Glutamatergic neuron (in vitro differentiated cells): ENCODE measurements at places on chromosomes 6 and 20.

DNA sequence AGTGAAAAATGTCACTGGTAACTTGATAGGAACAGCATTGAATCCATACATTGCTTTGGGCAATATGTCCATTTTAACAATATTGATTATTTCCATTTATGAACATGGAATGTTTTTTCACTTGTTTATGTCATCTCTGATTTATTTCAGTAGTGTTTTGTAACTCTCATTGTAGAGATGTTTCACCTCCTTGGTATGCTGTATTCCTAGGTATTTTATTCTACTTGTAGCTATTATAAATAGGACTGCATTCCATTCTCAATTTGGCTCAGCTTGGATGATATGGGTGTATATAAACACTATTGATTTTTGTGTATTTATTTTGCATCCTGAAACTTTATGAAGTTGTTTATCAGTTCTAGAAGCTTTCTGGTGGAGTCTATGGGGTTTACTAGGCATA lies 730.3 kb downstream of the DOK5 start:
- peaks cover 4% of the 10 kb centered on the region for H3K27me3 ChIP-seq
- no peak overlapping the region for H3K4me3 ChIP-seq
- no peaks in the 10 kb centered on the region for H3K4me1 ChIP-seq
- no peak overlapping the region for H3K27ac ChIP-seq
- no peak for DNase-seq

DNA sequence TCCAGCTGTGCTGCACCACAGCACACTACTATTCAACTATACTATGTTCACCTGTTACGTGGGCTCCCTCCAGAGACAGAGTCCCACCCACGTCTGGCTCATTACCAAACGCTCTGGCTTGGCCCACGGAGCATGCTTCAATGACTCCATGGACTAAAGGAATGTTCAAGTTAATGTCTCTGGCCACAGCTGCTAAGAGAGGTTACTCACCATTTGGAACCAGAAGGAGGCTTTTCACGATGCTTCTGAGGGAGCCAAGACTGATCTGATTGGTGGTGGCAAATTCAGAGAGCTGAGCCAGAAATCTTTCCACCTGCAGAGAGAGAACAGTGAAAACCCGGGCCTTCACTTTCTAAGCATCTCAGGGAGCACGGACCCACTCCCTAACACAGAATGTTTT lies 15.6 kb downstream of the COMMD7 start:
- H3K27ac ChIP-seq: no peak overlapping the region
- peaks cover 3% of the 10 kb centered on the region for H3K27me3 ChIP-seq
- no peaks in the 10 kb centered on the region for H3K4me1 ChIP-seq
- peaks cover 9% of the 10 kb centered on the region for H3K36me3 ChIP-seq

GRCh38 chr6:45899683-45899946 lies 116.0 kb downstream of the CLIC5 start:
- peaks cover 10% of the 10 kb centered on the region for H3K4me1 ChIP-seq
- peaks cover 3% of the 10 kb centered on the region for H3K27me3 ChIP-seq
- no peak for DNase-seq
- H3K27ac ChIP-seq: no peak overlapping the region
- no peak overlapping the region for H3K4me3 ChIP-seq

GRCh38 chr6:149938571-149939355 lies 3.1 kb upstream of the ULBP2 start:
- H3K4me1 ChIP-seq: peaks cover 3% of the 10 kb centered on the region
- H3K27ac ChIP-seq: no peak overlapping the region
- H3K36me3 ChIP-seq: no peaks in the 10 kb centered on the region
- no peak for DNase-seq
- peak overlapping the region; percentile 83 for H3K4me3 ChIP-seq

DNA sequence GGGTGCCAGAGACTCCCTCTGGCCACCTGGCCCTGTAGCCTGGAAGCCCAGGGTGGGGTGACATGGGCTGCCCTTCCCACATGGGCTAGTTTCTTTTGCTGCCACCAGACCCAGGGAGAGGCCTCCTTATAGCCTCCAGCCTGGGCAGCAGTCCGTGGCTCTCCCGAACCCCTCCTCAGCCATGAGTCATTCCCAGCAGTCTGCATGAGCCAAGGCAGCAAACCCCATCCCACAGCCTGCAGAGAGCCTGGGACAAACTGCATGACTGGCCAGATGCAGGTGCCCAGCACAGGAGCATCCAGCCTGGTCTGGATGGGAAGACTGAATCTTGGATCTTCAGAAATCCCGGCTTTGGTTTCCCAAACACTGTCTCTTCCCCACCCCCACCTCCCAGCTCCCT lies 75.7 kb downstream of the MRPL14 start:
- H3K27me3 ChIP-seq: peaks cover 7% of the 10 kb centered on the region
- no peak for DNase-seq
- H3K36me3 ChIP-seq: no peaks in the 10 kb centered on the region
- peaks cover 5% of the 10 kb centered on the region for H3K4me1 ChIP-seq
- no peak overlapping the region for H3K4me3 ChIP-seq
- no peak overlapping the region for H3K27ac ChIP-seq

DNA sequence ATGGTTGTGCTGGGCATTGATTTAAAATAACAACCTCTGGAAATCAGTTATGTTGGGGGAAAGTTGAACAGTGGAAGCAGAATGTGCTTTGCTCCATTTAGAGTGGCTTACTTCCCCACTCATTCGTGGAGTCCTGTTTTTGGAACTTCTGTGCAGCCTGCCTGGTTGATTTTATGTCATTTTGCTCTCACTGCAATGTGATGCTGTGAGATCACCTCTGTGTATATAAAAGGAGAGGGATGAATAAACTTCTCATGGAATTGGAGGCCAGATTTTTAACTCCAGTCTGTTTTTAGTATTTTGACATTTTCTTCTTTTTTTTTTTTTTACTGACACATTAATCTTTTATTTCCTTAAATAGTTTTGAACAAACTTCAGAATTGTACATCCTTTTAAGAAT lies 139.0 kb downstream of the FNDC1 start:
- no peaks in the 10 kb centered on the region for H3K4me1 ChIP-seq
- H3K4me3 ChIP-seq: no peak overlapping the region
- no peaks in the 10 kb centered on the region for H3K36me3 ChIP-seq

- H3K4me3 ChIP-seq: no peak overlapping the region
- H3K27ac ChIP-seq: no peak overlapping the region
- no peak for DNase-seq
- H3K4me1 ChIP-seq: peaks cover 24% of the 10 kb centered on the region
Observed at GRCh38 chr6:33910594-33910993, 106.8 kb upstream of the MLN start.

DNA sequence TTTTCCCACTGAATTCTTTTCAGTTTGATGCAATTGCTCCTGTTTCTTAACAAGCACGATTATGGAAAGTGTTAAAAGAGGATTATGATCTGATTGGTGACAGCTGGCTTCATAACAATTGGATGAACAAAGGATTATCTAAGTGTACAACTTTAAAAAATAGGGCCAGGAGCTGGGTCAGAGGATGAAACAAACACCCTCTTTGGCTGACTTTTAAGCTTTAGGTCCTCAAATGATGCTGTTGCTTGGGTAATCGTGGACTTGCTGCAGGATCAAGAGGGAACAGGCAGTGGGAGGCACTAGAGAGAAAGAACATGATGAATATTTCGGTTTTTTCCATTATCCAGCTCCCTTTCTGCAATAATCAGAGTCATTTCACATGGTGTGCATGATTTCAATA lies 35.5 kb upstream of the TMX4 start:
- H3K4me3 ChIP-seq: no peak overlapping the region
- peaks cover 2% of the 10 kb centered on the region for H3K27me3 ChIP-seq
- no peaks in the 10 kb centered on the region for H3K36me3 ChIP-seq

- no peaks in the 10 kb centered on the region for H3K4me1 ChIP-seq
- H3K27me3 ChIP-seq: peaks cover 4% of the 10 kb centered on the region
Observed at GRCh38 chr6:64293298-64293697, 657.7 kb downstream of the PHF3 start.
